ENCODE measurements at places on chromosomes 12 and 14. TPM values are rescaled to one million over a fixed set of nuclear protein-coding genes. Genes with fewer than 3 reads are reported as not detected.
A peak's percentile ranks its signal among the peaks of the same experiment; 100 is the strongest.

SLC38A2 gene
- 173 TPM for total RNA-seq

FOXN4 gene
- total RNA-seq, result 0.20 TPM

- no peaks in the 10 kb centered on the region for H3K27me3 ChIP-seq
- no peak overlapping the region for H3K27ac ChIP-seq
- no peaks in the 10 kb centered on the region for H3K36me3 ChIP-seq
- DNase-seq, result peak; percentile 72
Observed at GRCh38 chr12:127538316-127538715, 728.7 kb upstream of the TMEM132C start.

IRF9 gene
- total RNA-seq, result 26.9 TPM

RNASE7 gene
- not detected for total RNA-seq

- no peak overlapping the region for H3K27ac ChIP-seq
- no peaks in the 10 kb centered on the region for H3K27me3 ChIP-seq
- no peaks in the 10 kb centered on the region for H3K4me1 ChIP-seq
Observed at GRCh38 chr14:75292101-75292563, 13.5 kb downstream of the FOS start.

DNA sequence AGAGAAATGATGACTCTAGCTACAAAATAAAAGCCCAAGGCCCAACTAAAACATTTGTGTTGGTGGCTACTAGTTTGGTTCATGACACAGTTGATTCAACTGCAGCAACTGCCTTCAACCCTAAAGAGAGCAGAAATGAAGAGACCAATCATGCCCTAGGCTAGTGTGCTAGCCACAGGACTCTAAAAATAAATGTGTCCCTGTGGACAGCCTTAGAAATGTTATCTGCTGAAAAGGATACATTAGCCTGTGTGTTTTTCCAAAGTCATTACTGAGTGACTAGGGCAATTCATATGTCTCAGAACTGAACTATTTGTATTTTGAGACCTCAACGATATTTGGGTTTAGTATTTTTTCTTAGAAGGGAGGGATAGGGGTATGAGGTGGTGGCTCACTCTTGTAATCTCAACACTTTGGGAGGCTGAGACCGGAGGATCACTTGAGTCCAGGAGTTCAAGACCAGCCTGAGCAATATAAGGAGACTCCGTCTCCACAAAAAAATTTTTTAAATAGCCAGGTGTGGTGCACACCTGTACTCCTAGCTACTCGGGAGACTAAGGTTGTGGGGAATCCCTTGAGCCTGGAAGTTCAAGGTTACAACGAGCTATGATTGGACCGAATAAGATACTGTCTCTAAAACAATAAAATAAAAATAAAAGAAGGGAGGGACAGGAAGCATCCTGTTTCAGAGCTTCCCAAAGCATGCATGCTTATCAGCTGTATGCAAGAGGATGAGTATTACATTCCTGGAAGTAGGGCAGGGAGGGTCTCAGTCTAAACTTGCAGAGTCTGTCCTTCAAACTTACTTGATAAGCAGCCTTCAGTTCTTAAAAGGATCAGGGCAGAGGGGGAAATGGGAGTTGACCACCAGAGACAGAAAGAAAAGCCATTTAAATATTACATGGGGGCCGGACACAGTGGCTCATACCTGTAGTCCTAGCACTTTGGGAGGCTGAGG is 29.6 kb upstream of the NAP1L1 start:
- no peaks in the 10 kb centered on the region for H3K27me3 ChIP-seq
- H3K4me1 ChIP-seq, result no peaks in the 10 kb centered on the region
- DNase-seq, result peak; percentile 32
- H3K36me3 ChIP-seq, result no peaks in the 10 kb centered on the region

CAPZA3 gene
- total RNA-seq, result not detected

IKZF4 gene
- 9.8 TPM for total RNA-seq

GRCh38 chr12:19681007-19681406 is 241.7 kb downstream of the AEBP2 start:
- no peaks in the 10 kb centered on the region for H3K27me3 ChIP-seq
- no peaks in the 10 kb centered on the region for H3K36me3 ChIP-seq
- H3K27ac ChIP-seq, result no peak overlapping the region
- H3K4me3 ChIP-seq, result no peak overlapping the region

RFC5 gene
- total RNA-seq, result 32.3 TPM

- peak; percentile 32 for DNase-seq
- H3K27me3 ChIP-seq, result no peaks in the 10 kb centered on the region
Observed at GRCh38 chr14:49954171-49954631, 61.3 kb downstream of the ARF6 start.

DNA sequence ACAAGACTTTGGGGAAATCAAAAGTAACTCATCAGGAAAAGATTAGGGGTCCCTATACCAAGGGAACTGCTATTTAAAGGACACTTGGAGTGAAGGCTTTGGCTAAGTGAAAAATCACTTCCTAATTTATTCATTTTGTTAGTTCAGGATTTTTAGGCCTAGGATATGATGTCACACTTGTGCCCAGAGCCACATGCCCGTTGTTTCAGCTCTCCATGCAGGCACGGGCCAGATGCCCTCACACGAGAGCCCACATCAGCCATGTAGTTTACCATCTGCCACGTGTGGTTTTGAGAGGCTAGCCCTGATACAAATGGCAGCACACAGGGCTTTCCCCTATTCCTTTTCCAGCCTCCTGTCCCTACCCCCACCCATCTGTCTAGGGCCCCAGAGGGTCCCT is 11.9 kb upstream of the LRP1-AS start:
- H3K27ac ChIP-seq, result no peak overlapping the region
- H3K4me3 ChIP-seq, result no peak overlapping the region
- DNase-seq, result no peak
- no peaks in the 10 kb centered on the region for H3K27me3 ChIP-seq

RD3L gene
- total RNA-seq, result not detected

CCDC196 gene
- not detected for total RNA-seq

GRCh38 chr12:1474041-1474573 is 120.3 kb downstream of the FBXL14 start:
- no peaks in the 10 kb centered on the region for H3K27me3 ChIP-seq
- peaks cover under 1% of the 10 kb centered on the region for H3K4me1 ChIP-seq
- DNase-seq, result peak; percentile 52
- peak overlapping the region; percentile 47 for H3K27ac ChIP-seq

DNA sequence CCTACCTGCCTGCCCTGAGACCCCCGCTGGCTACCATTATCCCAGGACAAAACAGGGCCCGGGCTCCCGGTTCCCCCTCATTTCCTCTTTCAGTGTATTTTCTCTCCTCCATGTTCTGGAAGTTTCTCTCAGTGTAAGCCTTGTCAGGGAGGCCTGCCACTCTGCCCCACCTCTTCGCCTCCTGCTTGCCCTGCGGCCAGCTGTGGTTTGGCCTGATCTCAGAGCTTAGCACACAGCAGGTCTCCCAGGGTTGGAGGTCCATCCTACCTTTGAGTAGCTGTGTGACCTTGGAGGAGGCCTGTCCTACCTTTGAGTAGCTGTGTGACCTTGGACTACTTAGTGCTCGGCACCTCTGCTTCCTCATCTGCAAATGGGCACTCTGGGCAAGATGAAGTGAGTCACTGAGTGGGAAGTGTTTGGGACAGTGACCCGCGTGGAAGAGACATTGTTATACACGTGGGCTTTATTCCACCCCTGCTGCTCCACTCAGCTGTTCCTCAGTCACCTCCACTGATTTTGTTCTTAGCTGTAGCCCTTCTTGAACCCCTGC is 212.7 kb downstream of the ZFP36L1 start:
- no peak overlapping the region for H3K27ac ChIP-seq
- no peaks in the 10 kb centered on the region for H3K27me3 ChIP-seq

DNA sequence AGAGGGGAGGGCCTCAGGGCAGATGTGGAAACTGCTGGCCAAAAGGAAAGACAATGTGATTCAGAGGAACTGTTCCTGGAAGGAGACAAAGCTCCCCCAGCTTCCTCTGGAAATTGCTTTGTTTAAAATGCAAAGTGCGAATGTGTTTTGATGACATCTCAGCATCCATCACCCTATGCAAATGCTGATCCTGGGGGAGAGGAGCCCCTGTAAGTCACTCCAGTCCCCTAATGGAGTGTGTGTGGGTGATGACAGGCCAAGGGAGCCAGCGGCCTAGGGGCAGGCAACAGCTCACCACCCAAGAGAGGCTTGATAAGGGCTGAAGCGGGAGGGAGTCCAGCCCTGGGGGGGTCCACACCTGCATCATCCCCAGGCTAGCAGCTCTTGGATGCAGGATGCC is 134.2 kb downstream of the ESRRB start:
- H3K27me3 ChIP-seq, result no peaks in the 10 kb centered on the region
- no peaks in the 10 kb centered on the region for H3K36me3 ChIP-seq
- peak; percentile 39 for DNase-seq
- no peak overlapping the region for H3K4me3 ChIP-seq
- peaks cover 2% of the 10 kb centered on the region for H3K4me1 ChIP-seq

- no peaks in the 10 kb centered on the region for H3K27me3 ChIP-seq
- no peak overlapping the region for H3K27ac ChIP-seq
- H3K36me3 ChIP-seq, result no peaks in the 10 kb centered on the region
Observed at GRCh38 chr12:94545935-94546771, 86.5 kb upstream of the CEP83 start.

- no peak overlapping the region for H3K4me3 ChIP-seq
- no peak overlapping the region for H3K27ac ChIP-seq
Observed at GRCh38 chr12:43453761-43454160, 98.2 kb downstream of the ADAMTS20 start.

GRCh38 chr14:20612403-20612802 is 21.2 kb upstream of the RNASE12 start:
- peak overlapping the region; percentile 92 for H3K4me3 ChIP-seq
- H3K4me1 ChIP-seq, result no peaks in the 10 kb centered on the region
- no peak overlapping the region for H3K27ac ChIP-seq
- no peaks in the 10 kb centered on the region for H3K36me3 ChIP-seq
- no peaks in the 10 kb centered on the region for H3K27me3 ChIP-seq

DNA sequence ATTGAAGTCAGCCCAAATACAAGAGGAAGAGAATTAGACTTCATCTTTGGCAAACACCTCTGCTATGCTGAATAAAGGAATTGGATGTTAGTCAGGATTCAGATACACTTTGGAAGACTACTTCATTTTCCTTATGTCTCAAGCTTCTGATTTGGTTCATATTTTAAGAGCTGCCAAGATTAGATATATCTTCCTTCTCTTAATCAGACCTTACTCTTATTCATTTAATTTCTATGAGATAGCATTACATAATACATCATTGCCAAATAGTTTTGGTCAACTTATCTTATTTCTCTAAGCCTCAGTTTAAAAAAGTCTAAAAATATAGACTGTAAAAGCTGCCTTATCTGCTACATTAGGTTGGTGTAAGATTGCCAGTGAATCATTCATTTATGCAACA is 330.6 kb upstream of the NAV3 start:
- peaks cover 34% of the 10 kb centered on the region for H3K27me3 ChIP-seq
- H3K4me3 ChIP-seq, result no peak overlapping the region
- H3K4me1 ChIP-seq, result no peaks in the 10 kb centered on the region
- no peak for DNase-seq

DNA sequence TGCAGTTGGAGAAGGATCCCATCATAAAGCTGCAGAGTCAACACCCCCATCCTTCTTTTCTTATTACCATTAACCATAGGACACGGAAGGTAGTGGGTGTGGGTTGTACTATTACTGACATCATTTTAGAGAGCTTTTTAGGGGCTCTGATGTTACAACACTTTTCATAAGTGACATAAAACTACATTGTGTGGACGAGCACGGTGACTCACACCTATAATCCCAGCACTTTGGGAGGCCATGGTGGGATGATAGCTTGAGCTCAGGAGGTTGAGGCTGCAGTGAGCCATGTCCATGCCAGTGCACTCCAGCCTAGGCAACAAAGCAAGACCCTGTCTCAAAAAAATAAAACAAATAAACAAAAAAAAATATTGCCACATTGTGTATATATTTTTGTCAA is 167.1 kb downstream of the DUSP6 start:
- H3K4me1 ChIP-seq, result no peaks in the 10 kb centered on the region
- H3K4me3 ChIP-seq, result no peak overlapping the region
- no peaks in the 10 kb centered on the region for H3K36me3 ChIP-seq
- H3K27me3 ChIP-seq, result no peaks in the 10 kb centered on the region
- DNase-seq, result no peak

PTGDR gene
- not detected for total RNA-seq

PZP gene
- 0.20 TPM for total RNA-seq

IL26 gene
- not detected for total RNA-seq

DNA sequence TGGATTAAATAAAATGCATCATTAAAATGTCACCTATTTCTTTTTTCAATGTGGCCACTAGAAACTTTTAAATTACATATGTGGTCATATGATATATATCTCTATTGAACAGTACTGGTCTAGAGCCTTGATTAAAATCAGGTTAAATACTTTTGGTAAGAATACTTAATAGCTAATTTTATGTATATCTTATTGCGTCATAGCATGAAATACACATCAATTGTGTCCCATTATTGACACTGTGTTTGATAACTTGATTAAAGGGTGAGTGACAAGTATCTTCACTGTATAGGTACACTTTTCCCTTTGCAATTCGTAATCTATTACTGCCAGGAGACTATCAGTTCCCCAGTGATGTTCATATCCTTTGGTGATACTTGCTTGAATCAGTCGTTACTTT is 4.4 kb upstream of the HELB start:
- H3K27me3 ChIP-seq, result no peaks in the 10 kb centered on the region
- H3K4me3 ChIP-seq, result no peak overlapping the region
- H3K4me1 ChIP-seq, result no peaks in the 10 kb centered on the region

GRCh38 chr14:85459361-85460000 is 70.5 kb upstream of the FLRT2 start:
- no peak overlapping the region for H3K27ac ChIP-seq
- H3K36me3 ChIP-seq, result no peaks in the 10 kb centered on the region
- H3K27me3 ChIP-seq, result no peaks in the 10 kb centered on the region

GALNT8 gene
- total RNA-seq, result 11.2 TPM

- peaks cover 16% of the 10 kb centered on the region for H3K4me1 ChIP-seq
- H3K4me3 ChIP-seq, result no peak overlapping the region
- no peaks in the 10 kb centered on the region for H3K36me3 ChIP-seq
- DNase-seq, result no peak
- H3K27ac ChIP-seq, result no peak overlapping the region
Observed at GRCh38 chr14:64965356-64966000, 6.7 kb downstream of the RAB15 start.

ESRRB gene
- total RNA-seq, result 1.0 TPM

TGM1 gene
- total RNA-seq, result 3.4 TPM

GRCh38 chr14:37436519-37436918 is 158.5 kb downstream of the FOXA1 start:
- no peak for DNase-seq
- no peak overlapping the region for H3K27ac ChIP-seq
- no peak overlapping the region for H3K4me3 ChIP-seq
- no peaks in the 10 kb centered on the region for H3K4me1 ChIP-seq
- no peaks in the 10 kb centered on the region for H3K36me3 ChIP-seq
- no peaks in the 10 kb centered on the region for H3K27me3 ChIP-seq

- no peaks in the 10 kb centered on the region for H3K27me3 ChIP-seq
- no peak overlapping the region for H3K27ac ChIP-seq
- H3K4me3 ChIP-seq, result no peak overlapping the region
- H3K4me1 ChIP-seq, result no peaks in the 10 kb centered on the region
- peaks cover 14% of the 10 kb centered on the region for H3K36me3 ChIP-seq
- no peak for DNase-seq
Observed at GRCh38 chr12:42564556-42564955, 25.0 kb downstream of the PRICKLE1 start.

- H3K36me3 ChIP-seq, result no peaks in the 10 kb centered on the region
- H3K27ac ChIP-seq, result no peak overlapping the region
- H3K4me1 ChIP-seq, result no peaks in the 10 kb centered on the region
- DNase-seq, result no peak
- no peaks in the 10 kb centered on the region for H3K27me3 ChIP-seq
Observed at GRCh38 chr14:42944284-42944683, 1337.6 kb downstream of the LRFN5 start.

Measured in endodermal cell (in vitro differentiated cells).